Astrocyte of the hippocampus (primary cell): ENCODE measurements at places on chromosomes 16 and 17.

DNA sequence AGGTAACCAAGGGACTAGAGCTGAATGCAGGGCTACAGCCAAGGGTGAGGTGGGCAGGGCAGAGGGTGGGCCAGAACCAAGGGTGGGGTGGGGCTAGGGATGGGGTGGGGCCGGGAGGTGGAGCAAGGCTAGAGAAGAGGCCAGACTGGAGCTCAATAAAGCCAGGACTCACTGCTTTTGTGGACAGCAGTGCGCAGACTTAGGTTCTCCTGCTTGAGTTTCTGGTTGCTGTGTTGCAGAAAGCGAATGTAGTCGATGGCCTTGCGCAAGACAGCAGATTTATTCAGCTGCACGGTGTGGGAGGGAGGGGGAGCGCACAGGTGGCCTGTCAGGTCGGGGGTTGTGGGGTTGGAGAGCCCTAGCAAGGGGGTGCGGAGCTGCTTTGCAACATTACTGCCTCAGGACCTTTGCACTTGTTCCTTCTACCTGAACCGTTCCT is 18.7 kb downstream of the SREBF1 start:
- peak; percentile 61 for DNase-seq

DNA sequence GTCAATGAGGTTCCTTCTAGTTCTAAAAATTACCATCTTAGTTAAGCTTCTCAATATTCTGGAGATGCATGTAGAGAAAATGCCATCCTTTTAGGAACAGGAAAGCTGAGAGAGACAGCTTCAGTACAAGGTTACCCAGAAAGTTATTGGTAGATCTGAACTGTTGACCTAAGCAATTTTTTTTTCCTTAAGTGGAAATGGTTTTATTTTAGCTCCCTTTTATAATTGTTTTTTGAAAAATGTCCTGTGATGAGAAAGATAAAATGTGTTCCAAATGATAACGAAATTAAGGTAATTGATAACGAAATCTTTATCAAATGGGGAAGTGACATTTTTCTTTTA is 8.2 kb downstream of the PSMD7 start:
- no peak for DNase-seq

- no peak for DNase-seq
These were observed 19.6 kb downstream of the GNPTG start for GRCh38 chr16:1371054-1371978.

DNA sequence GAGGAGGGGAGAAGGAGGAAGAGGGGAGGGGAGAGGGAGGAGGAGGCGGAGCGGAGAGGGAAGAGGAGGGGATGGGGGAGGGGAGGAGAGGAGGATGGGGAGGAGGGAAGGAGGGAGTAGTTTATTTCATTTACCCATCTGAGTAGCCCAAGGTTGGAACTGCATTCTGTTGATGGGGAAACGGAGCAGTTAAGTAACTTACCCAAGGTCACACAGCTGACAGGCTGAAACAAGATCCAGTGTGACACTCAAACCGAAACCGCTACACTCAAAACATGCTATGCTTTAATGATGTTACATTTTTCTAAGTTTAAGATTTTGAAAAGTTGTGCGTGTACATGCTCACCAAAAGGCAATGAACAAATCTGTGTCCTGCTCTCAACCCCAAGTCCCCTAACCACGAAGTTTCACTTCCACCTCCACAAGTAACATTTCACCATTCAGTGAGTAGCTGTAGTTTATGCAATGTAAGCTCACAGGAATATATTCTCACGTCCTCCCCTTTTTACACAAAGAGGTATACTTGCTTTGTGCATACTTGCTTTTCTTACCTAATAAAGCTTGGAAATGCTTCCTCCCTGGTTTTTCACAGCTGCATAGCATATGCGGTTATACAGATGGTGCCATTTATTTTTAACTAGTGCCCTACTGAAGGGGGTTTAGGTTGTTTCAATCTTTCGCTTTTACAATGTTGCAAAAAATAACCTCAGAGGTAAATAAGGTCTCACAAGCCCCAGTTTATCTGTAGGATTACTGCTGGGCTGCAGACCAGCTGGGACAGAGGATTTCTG is 275.3 kb downstream of the PARN start:
- no peak for DNase-seq

GRCh38 chr17:83080579-83080857 is 1.1 kb downstream of the METRNL start:
- DNase-seq, result no peak

DNA sequence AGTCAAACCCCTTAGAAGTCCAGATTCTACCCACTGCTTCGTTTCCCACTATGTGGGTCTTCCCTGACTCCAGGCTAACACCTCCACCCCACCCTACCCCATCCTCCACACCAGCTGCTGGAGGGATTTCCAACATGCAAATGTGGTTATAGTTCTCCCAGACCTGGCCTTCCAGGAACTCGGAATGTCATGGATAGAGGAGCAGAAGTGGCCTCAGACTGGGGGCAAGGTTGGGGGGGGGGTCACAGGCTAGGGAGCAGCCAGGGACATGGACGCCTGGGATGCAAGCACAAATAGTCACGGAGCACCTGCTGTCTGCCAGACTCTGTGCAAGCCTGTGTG is 2.0 kb downstream of the CAMKK1 start:
- no peak for DNase-seq

DNA sequence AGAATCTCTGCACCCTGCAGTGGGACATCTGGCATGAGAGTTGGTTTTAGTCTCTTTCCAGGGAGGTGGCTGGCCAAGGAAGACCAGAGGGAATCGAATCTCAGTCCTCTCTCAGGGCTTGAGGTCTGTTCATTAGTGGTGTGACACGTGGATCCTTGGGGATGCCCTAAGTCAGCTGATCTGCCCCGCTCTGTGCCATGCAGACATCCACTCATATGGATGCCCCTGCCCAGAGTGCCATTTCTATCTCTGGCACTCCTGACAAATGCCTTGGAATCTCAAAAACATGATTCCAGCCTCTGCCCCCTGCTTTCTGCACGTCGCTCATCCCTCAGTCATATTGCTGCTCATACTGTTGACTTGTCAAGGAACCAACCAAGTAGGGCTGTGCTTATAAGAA is 38.8 kb downstream of the WSCD1 start:
- DNase-seq, result no peak

- no peak for DNase-seq
These were observed 239.1 kb downstream of the GRIN2A start for GRCh38 chr16:9943121-9943520.

DNA sequence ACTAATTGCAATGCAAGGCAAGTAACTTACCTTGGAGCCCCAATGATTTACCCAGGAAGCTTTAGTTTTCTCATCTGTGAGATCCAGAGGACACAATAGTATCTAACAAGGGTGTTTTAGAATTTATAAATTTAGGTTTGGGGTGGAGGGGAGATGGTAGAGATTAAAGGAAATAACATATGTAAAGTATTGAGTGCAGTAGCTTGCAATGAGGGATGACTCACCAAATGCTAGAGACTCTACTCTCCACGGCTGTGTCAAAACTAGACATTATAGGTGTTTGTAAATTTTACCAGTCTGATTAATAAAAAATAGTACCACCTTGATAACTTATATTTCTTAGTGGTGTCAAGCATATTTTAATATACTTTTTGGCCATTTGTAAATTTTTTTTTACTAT is 3.7 kb upstream of the ABCA9 start:
- no peak for DNase-seq

DNA sequence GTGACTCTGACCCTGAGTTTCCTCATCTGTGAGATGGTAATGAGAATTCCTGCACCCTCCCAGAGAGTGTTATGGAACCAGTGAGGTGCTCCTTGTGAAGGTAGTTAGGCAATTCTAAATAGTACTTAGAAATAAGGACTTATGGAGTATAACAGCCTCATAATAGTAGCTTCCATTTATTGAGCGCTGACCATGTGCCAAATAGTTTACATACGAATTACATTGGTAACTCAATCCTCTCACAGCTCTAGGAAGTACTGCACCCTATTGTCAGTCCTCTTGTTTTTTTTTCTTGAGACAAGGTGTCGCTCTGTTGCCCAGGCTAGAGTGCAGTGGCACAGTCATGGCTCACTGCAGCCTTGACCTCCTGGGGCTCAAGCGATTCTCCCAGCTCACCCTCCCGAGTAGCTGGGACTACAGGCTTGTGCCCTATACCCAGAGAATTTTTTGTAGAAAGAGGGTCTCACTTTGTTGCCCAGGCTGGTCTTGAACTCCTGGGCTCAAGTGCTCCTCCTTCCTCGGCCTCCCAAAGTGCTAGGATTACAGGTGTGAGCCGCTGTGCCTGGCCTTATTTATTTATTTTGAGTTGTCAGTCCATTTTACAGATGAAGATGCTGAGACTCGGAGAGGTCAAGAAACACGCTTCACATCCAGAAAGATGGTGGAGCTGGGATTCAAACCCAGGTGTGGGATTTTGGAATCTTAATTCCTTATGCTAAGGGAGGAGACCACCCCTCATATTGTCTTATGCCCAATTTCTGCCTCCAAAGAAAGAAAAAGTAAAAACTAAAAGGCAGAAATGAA is 2.9 kb downstream of the TNS4 start:
- DNase-seq, result no peak

DNA sequence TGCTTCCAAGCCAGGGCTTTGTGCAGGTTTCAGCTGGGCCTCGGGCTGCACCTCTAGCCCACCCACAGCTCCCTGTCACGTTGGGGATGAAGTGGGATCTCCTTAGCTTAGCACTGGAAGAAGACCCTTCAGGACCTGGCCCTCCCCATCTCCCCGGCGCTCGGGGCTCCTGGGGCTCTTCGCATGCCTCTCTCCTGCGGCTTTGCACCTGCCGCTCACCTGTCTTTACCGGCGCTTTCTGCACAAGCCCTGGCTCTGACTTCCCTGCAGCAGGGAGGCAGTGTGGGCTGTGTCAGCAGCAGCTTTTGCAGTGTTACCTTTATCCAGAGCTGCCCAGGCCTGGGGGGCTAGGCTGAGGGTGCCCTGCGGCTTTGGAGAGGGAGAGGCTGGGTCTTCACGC is 52.3 kb downstream of the NT5M start:
- no peak for DNase-seq
